ENCODE measurements at places on chromosomes 11 and 22.

- no peak for DNase-seq
Observed at GRCh38 chr22:46770726-46771125, 8.3 kb downstream of the TBC1D22A start.

- no peak for DNase-seq
Observed at GRCh38 chr11:81104051-81104450, 1629.6 kb downstream of the FAM181B start.

- DNase-seq: no peak
Observed at GRCh38 chr11:27361649-27362431, 1.2 kb downstream of the CCDC34 start.

DNA sequence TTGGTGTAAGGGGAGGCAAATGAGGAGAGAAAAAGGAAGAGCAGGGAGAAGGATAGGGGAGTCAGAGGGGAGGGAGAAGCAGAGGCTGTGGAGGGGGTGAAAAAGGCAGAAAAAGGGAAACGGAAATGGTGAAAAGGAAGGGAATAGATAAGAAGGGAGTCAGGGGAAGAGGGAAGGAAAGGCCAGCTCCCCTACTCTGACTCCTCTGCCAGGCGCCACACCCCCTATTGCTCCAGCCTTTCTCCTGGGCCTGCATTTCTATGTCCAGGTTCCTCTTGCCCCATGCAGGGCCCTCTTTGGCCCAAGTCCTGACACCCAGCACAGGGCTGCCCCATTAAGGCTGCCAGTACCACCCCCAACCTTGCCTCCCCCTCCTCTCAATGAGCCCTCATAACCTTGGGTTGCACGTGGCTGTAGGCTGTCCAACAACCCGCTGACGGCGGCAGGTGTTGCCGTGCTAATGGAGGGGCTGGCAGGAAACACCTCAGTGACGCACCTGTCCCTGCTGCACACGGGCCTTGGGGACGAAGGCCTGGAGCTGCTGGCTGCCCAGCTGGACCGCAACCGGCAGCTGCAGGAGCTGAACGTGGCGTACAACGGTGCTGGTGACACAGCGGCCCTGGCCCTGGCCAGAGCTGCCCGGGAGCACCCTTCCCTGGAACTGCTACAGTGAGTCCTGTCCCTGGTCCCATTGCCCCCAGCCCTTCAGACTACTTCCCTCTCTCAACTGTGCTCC is 3.4 kb upstream of the NHERF4 start:
- DNase-seq: no peak

DNA sequence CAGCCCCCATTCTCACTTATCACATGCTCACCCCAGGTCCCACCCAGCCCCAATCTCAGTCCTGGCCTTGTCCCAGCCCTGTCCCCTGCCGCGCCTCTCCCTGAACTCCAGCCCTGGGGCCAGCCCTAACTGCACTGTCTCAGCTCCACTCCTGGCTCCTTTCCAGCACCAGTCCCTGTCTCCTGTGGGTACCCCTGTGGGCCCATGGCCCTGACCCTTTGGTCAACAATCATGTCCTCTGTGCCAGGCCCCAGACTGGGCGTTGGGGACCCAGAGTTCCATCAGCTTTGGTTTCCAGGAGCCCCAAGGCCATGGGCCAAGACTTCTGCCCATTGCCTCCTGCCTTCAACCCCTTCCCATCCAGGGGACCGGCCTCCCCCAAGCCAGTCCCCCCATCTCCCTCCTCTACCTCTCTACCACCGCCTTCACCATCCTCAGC is 757 bp downstream of the SPI1 start:
- no peak for DNase-seq

DNA sequence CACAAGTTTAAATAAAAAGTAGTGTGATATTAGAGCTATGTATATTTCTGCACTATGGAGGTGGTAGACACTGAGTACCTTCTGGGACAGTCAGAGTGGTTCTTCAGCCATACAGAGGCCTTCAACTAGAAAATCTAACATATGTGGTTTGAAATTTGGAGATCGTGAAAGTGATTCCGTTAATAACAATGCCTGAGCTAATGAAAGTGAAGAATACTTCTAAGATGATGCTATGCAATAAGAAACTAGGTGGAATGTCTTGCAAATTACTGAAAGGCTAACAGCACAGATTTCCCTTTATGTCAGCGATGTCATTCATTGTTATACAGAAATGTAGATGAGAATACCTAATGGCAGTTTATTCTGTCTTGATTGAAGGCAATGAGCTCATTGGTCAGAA is 1984.7 kb upstream of the RAG2 start:
- no peak for DNase-seq

DNA sequence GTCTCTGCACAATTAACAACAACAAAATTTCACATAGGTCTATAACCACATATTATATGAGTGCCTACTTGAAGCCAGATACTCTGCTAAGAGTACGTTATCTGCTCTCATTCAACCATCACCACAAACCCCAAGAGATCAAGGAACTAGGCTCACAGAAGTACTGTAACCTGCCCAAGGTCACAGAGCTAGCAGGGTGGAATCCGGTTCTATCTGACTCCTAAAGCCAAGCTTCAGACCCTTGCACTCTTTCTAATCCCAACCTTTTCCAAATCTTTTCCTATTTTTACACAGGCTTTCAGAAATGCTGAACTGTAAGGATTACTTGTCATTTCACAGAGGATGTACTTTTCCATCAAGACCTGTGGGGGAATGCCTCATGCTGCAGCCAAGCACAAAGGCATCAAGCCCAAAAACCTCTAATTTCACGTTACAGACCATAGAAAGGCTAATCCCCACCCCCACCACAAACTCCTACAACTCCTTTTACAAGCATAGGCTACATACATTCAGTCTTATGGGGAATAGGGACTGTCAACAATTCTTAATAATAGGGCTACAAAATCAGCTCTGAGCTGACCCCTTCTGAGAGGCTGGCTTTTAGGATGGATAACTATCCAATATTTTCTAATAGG is 927 bp downstream of the PRCP start:
- DNase-seq: no peak

GRCh38 chr11:35927682-35928081 is 16.2 kb upstream of the LDLRAD3 start:
- DNase-seq: no peak

DNA sequence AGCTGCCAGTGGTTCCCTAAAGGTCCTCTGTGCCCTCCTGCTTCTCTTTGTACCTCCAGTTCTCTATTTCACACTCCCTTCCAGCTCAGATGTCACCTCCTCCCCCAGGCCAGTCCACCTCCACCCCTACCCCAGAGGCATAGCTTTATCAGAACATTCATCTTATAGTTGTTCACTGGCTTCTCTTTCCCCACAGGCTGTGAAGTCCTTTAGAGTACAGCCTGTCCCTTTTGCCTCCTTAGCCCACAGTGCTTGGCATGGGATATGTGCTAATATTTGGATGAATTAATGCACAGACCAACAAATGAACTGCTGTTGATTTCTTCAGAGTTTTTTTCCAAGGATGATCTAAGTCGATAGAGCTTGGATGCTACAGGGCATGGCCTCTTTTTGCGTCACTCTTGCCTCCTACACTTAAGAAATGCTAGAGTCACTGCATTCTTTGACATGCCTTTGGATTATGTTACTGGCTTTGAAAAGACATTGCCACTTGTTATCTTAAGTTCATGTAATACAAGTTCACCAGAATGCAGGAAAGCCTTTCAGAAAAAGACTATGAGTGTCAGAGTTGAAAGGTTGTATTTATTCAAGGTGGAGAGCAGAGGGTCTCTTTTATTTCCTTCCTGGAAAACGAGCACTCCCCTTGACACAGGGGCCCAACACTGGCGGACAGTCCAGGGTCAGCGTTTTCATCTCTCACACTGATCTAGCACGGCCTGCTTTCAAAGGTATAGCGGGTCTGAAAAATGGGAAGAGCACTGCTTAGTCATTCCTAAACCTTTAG is 75.7 kb downstream of the PISD start:
- DNase-seq: peak; percentile 59

- no peak for DNase-seq
Observed at GRCh38 chr22:43303166-43303565, 40.0 kb downstream of the SCUBE1 start.

GRCh38 chr22:43262990-43263644 is 76.2 kb upstream of the TTLL12 start:
- peak; percentile 56 for DNase-seq

- no peak for DNase-seq
Observed at GRCh38 chr11:120547811-120548681, 36.5 kb downstream of the GRIK4 start.

DNA sequence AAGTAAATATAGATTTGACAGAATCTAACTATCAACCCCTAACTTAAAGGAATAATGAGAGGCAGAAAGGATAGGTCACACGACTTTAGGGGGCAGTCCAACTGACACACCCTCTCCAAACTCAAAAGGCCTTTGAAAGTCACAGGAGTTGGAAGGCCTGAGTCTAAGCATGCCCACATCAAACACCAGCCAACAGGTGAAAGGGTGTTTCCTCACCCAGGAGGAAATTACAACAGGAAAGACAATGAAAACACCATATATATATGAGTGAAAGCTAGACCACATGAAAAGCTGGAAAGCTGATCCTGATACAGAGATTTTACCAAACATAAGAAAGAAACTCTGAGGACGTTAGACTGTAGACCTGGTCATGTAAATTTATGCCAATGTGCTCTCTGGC is 10.5 kb upstream of the DEPDC7 start:
- DNase-seq: no peak

DNA sequence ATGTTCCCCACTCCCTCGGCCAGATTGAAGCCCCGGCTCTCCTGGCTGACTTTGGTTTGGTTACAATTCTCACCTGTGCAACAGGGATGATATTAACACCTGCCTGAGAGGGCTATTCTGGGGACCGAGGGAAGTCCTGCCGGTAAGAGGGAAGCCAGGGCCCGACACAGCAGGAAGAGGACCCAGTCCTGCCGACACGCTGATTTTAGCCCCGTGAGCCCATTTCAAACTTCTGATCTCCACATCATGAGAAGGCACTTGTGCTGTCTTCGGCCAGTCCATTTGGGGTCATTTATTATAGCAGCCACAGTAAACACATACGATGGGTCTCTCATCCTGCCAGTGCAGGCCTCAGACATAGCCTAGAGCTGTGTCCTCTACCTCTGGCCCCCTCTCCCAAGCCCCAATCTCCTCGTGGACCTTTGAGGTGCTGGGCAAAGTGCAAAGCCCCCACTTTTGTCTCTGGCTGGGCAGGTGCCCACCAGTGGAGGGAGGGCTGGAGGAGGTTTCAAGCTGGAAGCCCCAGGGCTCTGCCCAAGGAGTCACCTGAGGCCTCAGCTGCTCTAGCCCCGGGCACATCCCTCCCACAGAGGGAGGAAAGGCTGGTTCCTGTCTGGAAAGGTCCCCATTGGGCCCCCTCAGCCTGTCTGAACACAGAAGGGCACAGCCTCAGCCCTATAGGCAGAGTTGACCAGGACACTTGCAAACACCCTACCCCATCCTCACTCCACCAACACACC is 59.1 kb upstream of the FGF3 start:
- DNase-seq: no peak

- DNase-seq: no peak
Observed at GRCh38 chr11:115518983-115519628, 14.9 kb upstream of the CADM1 start.

DNA sequence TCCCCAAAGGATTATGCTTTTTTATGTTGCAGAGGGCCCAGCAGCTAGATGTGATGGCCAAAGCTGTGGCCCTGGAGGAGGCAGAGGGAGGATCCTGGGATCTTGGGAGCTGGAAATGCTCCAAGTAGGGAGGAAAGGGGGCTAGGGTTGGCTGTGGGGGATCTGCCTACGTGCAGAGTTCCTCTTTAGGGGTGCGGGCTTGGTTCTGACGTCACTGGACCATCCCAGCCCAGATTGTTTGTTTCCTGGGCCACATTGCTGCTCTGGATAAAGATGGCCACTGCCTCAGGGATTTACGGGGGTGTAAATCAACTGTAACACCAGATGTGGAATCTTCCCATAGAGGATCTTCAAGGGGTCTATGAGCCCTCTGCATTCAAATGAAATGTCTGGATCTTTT is 110.3 kb upstream of the SYT13 start:
- no peak for DNase-seq

GRCh38 chr11:75100314-75100713 is 3.6 kb upstream of the OR2AT4 start:
- no peak for DNase-seq

- DNase-seq: no peak
Observed at GRCh38 chr11:61691380-61692156, 11.4 kb downstream of the DAGLA start.

GRCh38 chr11:77598195-77598594 is 8.4 kb downstream of the AQP11 start:
- DNase-seq: no peak

- DNase-seq: no peak
Observed at GRCh38 chr11:33694346-33695050, 6.1 kb downstream of the C11orf91 start.

DNA sequence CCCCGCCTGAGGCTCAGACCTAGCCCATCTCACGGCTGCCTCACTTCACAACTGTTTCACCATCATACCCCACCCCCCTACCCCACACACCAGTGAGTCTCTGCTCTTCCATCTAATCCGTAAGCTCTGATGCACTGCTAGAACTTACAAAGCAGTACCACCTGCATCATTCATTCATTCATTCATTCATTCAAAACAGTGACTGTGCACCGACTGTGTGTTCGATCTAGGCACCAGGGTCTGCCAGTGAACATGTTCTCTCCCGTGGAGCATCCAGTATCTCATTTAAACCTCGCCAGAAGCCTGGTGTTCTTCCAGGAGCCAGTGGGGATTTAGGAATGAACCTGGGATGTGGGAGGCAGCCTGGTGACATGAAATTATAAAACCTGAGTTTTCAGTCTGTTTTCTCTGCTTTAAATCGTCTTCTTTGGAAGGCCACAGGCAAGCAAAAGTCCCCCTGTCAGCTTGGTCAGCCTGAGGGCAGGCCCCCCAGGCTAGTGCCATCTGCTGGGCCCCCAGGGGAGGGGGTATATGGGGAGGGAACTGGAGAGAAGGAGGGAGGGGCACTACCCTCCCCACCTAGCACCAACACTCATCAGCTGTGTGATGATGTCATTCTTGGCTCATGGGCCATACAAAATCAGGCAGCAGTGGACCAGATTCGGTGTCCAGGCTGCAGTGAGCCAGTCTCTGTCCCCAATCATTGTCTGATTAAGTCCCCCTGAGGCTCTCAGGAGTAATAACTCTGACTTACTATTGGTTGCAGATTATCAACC is 18.4 kb downstream of the TMPRSS6 start:
- no peak for DNase-seq

DNA sequence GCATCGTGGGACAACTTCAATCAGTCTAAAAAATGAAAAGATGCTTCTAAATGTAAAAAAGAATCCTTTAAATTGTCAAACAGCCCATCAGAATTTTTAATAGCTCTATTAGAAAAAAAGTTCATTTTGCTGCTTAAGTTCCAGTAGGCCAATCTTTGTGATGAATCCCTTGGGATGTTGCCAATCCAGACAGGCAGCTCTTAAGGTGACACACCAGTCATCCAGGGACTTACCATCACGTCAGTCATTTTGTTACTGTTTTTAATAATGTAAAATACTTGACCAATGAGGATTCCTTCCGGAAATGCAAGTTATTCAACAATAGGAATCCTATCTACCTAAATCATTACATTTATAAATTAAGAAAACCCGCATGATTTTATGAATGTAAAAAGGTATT is 47.8 kb upstream of the TMEM45B start:
- no peak for DNase-seq

Data from left renal pelvis (tissue), 4 donors.